ENCODE measurements at places on chromosomes 5 and 9.

DNA sequence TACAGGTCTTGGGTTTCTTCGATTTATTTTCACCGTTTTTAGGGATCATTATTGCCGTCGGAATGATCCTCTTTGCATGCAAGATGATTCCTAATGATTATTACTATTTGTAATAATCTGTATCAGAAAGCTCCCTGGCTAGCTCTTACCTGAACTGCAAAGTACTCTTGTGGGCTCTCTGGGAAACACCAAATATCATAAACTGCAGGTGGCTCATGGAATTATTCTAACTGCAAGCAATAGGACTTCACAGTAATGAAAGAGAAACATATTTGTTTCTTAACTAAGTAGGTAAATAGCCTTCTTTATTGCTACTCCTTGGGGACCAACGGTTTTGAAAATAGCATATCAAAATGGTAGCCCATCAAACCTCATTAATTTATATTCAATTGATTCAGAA lies 219.4 kb downstream of the NFIB start:
- no peak for DNase-seq

DNA sequence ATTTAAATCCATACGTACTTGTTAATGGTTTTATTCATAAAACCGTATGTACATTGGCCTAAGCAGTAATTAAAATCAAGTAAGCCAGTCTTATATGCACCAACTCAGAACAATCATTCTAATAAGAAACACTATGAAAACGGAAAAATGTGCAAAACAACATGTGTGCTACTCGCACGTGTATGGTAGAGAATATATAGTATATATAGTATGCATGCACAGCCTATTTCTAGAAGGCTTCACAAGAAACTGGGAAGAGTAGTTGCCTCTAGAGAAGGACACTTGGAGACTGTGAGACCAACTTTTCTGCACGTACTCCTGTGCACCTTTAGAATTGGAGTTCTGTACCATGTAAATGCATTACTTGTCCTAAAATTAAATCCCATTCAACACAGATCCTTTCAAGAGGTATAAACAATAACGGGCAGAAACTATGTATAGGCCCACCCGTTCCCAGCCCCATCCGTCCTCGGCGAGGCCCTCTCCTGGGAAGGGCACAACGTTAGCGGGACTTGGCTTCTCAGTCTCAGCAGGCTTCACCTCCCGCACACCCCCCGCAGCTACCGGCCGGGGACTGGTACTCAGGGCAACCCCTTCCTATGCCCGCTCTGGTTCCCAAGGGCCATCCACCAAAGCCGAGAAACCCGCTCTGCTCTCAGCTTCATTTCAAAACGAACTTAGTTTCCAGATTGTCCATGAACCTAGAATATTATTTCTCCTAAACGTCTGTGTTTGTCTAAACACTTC lies 2.0 kb downstream of the CDC14B start:
- DNase-seq, result no peak

GRCh38 chr5:90803876-90804275 lies 245.3 kb downstream of the ADGRV1 start:
- no peak for DNase-seq

- DNase-seq, result no peak
Measured at GRCh38 chr9:80784647-80785046, 904.7 kb downstream of the TLE1 start.

- DNase-seq, result no peak
Measured at GRCh38 chr9:111050819-111051218, 12.5 kb upstream of the LPAR1 start.

DNA sequence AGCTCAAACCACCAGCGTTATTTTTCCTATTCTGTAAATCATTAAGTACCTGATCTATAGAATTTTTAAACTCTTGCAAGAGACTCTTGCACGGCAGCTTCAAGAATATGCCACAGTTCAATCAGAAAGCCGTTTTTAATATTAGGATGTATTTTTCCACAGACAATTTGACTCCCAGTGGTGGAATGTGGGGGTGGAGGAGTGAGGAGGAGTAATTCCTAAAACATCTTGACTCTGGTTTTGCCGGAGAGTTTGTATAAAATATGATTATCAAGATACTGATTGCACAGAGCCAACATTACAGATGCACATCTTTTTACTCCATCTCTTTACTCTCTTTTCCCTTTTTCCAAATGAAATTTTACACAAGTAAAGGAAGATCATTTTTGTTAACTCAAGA lies 288.3 kb downstream of the ENC1 start:
- DNase-seq, result no peak

GRCh38 chr9:89750117-89750791 lies 145.4 kb downstream of the GADD45G start:
- no peak for DNase-seq

- no peak for DNase-seq
Measured at GRCh38 chr5:133523013-133523658, 89.2 kb downstream of the FSTL4 start.

- DNase-seq, result no peak
Measured at GRCh38 chr9:20579524-20580314, 42.6 kb downstream of the MLLT3 start.

DNA sequence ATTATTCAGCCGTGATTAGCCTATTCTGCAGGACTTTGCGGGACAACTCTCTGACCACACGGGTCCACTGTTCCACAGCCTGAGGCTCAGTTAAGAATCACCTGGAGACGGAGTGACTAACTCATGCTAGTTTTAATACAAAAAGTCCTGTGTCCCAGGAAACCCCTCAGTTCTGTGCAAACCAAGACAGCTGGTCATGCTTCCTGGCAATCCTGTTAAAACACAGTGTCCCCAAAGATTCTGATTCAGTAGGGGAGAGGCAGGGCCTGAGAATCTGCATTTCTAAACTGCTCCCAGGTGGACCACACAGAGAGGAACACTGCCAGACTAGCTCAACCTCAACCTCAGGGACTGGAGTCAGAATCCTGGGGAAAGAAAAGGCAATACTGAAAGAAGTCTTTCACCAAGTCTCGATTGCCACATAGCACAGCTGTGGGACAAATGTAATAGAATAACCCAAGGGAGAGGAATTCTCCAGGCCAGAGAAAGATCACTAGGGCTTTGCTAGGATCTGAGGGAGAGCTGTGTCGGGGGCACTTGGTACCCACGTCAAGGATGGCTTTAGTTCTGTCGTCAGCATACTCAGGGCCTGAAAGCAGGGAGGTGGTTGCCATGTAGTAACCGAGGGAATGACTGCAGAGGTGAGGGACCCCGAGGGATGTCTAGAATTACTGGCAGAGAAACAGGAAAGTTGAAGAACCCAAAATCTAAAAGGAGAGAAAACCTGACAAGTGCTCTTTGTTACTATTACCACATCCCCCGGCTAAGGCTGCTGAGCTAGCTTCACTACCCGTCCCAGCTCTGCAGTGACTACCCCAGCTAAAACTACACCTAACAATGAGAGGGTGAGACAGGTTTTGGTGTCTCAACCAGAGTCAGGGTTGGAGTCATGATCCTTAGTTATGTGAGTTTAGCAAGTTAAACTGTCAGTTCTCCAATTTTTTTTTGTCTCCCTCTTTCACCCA lies 8.6 kb downstream of the SUSD1 start:
- DNase-seq, result no peak

GRCh38 chr9:93674580-93675335 lies 98.4 kb downstream of the PHF2 start:
- no peak for DNase-seq

DNA sequence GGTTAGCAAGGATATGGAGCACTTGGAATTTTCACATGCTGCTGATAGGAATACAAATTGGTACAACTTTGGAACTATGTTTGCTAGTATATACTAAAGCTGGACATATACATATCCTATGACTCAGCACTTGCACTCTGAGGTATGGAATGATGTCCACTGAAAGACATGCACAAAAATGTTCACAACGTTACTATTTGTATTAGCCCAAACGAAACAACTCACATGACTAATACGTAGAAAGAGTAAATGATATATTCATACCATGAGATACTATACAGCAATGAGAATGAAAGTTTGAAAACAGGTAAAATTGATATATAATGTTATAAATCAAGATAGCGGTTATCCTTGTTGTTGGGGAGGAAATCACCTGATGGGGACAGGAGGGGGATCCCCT lies 45.5 kb upstream of the CDC42SE2 start:
- no peak for DNase-seq

GRCh38 chr9:126487856-126488255 lies 125.9 kb upstream of the LMX1B start:
- no peak for DNase-seq

- DNase-seq, result no peak
Measured at GRCh38 chr9:133888048-133888808, 103.9 kb downstream of the VAV2 start.

DNA sequence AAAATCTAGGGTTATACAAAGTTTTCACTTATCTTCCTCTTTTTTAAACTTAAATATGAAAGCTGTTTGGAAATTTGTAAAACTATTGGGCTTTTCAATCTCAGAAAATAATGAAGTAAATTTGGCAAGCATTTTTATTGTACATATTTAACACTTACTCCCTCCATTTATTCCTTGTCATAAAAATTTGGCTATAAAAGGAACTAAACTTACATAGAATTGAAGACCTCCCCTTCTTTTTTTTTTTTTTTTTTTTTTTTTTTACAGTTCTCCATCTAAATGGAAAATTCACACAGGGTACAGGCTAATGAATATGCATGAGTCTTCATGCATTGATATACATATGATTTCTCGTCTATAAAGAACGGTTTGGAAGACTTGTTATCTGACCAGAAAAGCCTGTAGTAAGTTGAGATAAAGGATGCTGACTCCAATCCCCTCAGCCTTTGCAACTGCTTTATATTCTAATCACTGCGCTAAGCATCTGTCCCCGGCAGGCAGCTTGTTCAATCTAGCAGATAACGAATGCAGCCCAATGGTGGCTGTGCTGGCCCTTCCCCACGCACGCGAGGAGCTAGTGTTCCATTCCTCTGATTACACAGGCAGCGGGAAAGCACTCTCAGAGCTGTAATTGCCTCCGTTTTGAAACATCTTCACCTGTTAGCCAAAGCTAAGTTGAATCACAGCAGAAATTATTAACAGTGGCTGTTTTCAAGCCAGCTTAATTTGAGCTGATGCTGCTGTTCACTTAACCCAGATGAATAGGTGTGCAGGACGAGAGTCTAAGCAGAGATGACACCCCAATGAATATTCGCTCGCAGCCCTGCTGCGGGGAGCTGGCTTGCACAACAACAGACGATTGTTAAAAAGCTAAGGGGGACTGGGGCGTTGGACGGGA lies 453.8 kb upstream of the ZNF608 start:
- peak; percentile 30 for DNase-seq

- no peak for DNase-seq
Measured at GRCh38 chr9:79598562-79599345, 27.0 kb downstream of the TLE4 start.

DNA sequence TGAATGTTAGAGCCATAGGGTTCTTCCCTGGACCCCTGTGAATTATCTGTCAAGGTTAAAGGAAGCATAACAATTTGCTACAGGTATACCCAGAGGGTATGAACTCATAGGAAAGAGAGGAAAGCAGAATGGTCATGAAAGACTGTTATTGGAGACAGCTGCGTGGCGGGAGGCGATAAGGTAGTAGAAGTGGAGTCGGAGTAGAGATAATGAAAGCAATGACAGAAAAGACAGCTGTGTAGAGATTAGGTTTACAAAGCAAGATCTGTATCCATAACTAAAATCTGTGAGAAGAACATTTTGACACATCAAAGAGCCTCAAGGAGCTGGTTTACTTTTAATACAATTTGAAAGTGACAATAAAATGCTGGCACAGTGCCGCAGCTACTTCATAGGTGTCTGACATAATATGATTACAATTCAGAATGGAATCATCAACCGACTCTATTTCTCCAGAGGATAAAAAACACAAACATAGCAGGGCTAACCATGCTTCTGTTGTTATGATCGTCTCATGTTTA lies 603.9 kb downstream of the CDH12 start:
- no peak for DNase-seq

GRCh38 chr5:74232276-74232675 lies 408.3 kb downstream of the ENC1 start:
- no peak for DNase-seq

DNA sequence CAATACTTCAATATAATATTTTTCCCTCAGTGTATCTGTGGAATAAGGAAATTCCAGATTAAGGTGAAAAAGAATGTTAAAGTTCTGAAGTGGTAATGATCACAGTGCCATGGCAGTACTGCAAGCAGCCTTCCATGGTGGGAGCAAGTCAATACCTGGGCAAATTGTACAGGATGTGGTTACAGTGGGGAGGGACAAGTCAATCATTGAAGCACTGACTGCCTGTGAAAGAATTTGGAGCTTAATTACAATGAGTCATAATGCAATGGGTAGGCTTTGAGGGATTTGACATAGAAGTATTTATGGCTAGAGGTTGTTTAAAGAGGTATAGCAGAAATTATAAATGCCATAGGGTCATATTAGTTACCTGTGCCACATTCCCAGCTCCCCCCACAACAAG lies 786.5 kb upstream of the ACO1 start:
- no peak for DNase-seq

- DNase-seq, result no peak
Measured at GRCh38 chr9:136326061-136326760, 1.1 kb upstream of the GPSM1 start.

DNA sequence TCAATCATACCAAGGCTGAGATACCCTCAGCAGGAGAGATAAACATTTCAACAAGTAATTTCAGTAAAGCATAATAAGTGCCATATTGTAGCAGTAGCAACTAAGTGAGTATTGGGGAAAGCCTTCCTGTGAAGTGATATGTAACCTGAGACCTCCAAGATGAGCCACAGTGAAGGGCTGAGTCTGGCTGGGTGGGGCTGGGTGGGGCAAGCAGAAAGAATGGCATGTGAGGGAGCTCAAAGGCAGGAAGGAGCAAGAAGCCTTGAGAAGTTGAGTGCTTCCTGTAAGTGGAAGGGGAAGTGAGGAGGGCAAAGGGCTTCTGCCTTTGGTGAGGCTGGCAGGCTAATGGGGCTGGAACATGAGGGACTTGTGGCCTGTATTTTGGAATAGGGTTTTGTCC lies 19.7 kb upstream of the ASTN2 start:
- DNase-seq, result peak; percentile 4

- DNase-seq, result no peak
Measured at GRCh38 chr9:109310486-109310901, 10.4 kb downstream of the EPB41L4B start.

- no peak for DNase-seq
Measured at GRCh38 chr5:136109453-136110135, 23.1 kb upstream of the SMAD5 start.

DNA sequence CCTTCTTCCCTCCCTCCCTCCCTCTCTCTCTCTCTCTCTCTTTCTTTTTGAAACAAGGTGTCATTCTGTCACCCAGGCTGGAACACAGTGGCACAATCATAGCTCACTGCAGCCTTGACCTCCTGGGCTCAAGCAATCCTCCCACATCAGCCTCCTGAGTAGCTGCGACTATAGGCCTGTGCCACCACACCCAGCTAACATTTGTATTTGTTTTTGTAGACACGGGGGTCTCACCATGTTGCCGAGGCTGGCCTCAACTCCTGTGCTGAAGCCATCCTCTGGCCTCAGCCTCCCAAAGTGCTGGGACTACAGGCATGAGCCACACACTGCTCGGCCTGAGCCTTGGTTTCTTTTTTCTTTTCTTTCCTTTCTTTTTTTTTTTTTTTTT lies 45.8 kb downstream of the PLPP7 start:
- no peak for DNase-seq
